ENCODE measurements at places on chromosomes 16 and 17.

- DNase-seq: no peak
Measured at GRCh38 chr16:3188675-3188924, 596 bp downstream of the OR1F1 start.

DNA sequence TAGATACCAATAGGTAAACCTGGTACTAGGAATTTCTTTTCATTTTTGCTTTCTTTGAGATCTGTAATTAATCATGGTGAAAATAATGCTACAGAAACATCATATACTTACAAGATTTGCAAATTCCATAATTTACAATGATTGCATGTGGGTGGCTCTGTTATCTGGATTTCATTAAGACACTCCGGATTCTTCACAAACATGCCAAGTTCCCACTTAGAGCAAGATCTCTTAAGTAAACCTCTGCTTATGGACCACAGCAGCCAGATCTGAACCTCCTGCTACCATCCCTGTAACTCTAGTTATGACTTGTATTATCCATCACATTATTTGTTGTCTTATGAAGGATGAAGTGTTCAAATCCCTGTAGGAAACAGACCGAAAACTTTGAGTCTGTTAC is 424.7 kb downstream of the CDH13 start:
- DNase-seq: no peak

DNA sequence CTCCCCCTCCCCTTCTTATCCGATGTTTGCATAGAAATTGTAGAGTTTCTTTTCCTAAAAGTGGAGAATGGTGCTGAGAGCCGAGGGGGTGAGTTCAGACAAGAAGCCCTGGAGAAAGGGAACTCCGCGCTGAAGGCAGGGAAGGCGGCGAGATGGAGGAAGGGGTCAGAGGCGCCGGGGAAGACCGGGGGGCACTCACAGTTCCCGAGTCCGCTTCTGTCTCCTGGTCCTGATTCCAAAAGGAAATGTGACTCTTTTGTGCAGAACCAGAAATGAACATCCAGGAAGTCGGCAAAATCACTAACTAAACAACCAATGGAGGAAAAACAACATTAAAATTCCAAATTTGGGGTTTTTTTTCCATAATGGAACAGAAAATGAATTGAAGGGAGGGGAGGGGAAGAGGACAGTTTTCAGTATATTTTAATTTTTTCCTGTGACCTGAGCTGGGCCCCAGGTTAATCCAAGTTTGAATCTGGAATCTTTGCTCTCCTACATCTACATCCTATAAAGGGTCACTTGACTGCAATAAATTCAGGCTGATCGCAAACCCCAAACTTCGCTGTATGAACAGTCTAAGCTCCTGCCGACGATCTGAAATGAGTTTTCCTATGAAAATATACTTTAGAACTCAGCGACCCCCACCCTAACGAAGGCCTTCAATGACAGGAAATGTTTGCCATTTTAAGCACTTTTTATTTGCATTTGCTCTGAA is 252.3 kb downstream of the C16orf95 start:
- DNase-seq: no peak

- DNase-seq: no peak
Measured at GRCh38 chr16:19858340-19859018, 26.2 kb downstream of the GPRC5B start.

DNA sequence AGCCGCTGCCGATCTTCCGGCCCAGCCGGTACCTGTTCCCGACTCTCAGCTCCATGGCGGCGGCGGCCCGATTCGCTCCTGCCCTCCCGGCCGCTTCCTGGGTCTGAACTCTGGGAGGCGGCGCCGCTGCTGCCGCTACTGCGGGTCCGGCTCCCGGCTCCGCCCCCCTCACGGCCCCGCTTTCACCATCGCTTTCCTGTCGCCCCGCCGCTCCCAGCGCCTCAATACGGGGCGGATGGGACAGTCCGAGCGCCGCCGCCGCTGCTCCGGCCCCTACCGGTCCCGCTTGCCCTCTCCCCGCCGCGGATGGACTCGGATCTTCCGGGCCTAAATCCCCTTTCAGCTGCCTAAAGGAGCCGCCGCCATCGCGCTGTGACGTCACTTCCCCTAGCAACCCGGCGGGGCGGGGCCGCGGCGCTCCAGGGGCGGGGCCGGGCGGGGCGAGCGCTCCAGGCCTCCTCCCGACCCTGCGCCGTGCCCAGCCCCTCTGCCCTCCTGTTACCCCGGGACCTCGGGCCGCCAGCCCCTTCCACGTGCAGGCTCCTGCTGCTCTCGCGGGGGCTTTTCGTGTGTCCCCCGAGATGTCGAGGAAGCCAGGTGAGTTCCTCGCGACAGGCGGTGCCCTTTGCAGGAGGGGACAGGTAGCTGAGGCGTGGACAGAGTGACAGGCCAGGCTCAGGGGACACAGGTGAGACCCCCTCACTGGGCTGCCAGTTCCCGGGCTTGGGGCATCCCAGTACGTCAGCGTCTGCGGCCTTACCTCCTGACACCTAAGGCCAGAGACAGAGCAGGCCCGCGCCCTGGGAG is at the start of gene CSNK1D:
CSNK1D (minus strand) TSS at position 374 of the 807 bp plus-strand sequence; CDS start at position 55, 319 bp downstream.
- DNase-seq: peak; percentile 87

DNA sequence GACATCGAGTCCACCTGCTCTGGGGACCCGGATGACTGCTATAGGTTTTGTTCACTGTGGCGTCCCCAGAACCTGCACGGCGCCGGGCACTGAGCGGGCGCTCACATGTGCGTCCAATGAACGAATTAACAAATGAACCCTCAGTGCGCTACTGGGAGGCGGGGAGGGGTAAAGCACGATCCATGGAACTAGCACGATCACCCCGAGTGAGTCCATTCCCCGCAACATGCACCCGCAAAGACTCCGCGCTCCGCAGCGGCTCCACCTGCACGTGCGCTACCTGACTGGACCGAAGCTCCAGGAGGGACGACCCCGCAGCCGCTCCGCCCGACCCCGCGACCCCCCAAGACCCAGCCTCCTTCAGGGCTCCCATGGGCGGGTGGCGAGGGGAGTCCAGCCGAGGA is 491 bp downstream of the TRAP1 start:
- DNase-seq: no peak

DNA sequence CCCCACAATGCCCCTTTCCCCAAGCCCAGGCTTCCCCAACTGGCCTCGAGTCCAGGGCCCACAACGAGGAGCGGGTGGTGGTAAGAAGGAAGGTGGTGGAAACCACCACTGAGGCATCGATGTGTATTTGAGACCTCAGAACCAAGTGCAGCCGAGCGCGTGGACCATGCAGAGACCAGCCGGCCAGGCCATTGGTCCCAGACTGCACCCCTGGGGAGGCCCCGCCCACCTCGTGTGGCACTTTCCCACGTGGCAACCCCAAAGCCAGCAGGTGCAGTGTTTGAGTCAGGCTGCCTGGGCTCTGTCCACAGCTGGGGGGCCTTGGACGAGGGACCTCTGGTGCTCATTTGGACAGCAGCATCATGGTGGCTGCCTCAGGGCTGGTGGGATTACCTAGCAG is 28.1 kb upstream of the BAHCC1 start:
- DNase-seq: no peak

DNA sequence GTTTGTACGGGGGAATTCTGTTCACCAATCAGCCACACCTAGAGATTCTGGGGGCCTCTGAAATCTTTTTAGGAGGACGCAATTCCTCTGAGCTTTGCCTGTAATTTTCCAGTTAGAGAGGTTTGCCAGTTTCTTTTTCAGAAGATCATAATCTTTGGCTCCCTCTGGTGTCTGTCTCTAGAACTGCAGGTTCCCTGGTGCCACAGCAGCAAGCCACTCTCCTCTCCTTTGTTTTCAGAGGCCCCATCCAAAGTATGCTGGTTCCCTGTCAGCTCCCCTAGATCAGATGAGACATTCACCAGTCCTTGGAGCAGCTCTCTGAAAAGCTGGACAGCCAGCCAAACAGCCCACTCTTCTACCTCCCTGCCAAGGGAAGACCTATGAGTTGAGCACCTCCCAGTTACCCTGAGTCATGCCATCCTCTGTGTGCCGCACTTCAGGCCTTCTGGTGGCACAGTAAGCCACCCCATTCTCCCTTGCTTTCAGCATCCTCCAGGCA is 36.1 kb downstream of the RNF112 start:
- DNase-seq: peak; percentile 30

DNA sequence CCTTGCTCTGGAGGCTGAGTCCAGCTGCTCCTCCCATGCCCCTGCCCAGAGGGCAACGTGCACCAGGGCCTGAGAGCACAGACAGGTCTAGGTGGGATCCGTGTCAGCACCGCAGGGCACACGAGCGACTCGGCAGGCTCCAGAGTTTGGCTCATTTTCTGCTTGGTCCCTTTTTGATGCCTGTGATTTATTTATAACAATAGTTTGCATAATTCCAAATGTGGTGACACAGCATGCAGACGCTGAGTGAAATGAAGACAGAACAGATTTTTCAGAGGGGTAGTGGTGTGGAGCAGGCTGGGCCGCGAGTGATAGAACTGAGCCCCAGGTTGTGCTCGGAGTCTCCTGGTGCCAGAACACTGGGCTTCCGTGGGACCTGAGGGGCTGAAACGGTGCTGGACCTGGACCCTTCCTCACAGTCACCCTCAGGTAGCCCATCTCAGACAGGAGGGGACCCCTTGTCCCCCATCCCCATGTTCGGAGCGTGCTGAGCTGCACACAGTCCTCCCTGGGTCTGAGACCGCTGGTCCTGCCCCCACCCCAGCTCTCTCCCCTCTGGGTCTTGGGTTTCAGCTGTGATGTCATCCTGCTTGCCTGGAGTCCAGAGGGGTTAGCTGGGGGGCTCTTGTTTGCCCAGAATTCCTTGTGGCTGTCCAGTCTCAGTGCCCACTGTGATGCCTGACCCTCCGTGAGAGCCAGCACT is 95.9 kb downstream of the METRNL start:
- no peak for DNase-seq

- DNase-seq: no peak
Measured at GRCh38 chr16:6857575-6857974, 475.1 kb upstream of the RBFOX1 start.

GRCh38 chr17:74798239-74798707 is 22.1 kb upstream of the NAT9 start:
- DNase-seq: no peak

DNA sequence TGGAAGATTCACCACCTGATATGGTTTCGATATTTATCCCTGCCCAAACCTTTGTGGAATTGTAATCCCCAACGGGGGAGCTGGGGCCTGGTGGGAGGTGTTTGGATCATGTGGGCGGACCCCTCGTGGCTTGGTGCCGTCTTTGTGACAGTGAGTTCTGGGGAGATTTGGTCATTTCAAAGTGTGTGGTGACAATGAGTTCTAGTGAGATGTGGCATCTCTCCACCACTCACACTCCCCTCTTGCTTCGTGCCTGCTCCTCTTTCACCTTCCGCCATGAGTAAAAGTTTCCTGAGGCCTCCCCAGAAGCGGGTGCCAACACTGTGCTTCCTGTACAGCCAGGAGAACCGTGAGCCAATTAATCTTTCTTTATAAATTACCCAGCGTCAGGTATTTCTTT is 9.7 kb downstream of the CCDC57 start:
- DNase-seq: no peak

- no peak for DNase-seq
Measured at GRCh38 chr17:58242171-58242784, 3.9 kb downstream of the LPO start.

- no peak for DNase-seq
Measured at GRCh38 chr16:68310437-68310773, 341 bp downstream of the SLC7A6OS start.

- DNase-seq: no peak
Measured at GRCh38 chr17:77907497-77908461, 50.7 kb upstream of the TNRC6C start.

DNA sequence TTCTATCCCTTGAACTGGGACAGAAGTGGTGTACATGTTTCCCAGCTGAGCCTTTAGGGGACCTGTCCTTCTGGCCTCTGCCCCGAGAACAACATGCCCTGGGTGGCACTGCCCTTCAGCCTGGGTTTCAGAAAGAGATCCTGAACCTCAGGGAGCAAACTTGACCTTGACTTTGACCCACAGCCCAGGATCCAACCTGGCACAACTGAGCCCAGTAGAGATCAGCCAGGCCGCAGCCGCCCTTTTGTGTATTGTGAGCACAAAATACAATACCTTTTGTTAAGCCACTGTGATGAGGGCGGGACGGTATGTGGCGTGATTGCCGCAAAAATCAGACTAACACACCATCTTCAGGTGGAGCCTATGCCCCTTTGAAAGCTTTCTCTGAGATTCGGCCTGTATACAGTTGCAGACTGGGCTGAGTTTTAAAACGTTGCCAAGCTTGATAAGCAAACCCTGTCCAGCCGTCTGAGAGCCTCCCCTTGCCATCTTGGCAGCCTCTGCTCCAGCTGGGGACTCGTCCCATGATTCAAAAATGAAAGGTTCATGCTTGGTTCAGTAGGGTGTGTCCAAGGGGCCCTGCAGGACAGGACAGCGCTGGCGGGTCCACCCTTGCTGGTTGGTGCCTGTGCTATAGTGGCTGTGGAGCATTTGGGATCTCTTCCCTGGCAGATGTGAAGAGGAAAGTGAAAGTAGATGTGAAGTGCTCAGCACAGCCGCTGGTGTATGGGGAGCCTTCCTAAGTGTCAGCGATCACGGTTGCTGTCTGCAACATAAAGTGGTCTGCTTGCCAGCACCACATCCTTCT is 40.3 kb downstream of the FOXL1 start:
- DNase-seq: no peak

DNA sequence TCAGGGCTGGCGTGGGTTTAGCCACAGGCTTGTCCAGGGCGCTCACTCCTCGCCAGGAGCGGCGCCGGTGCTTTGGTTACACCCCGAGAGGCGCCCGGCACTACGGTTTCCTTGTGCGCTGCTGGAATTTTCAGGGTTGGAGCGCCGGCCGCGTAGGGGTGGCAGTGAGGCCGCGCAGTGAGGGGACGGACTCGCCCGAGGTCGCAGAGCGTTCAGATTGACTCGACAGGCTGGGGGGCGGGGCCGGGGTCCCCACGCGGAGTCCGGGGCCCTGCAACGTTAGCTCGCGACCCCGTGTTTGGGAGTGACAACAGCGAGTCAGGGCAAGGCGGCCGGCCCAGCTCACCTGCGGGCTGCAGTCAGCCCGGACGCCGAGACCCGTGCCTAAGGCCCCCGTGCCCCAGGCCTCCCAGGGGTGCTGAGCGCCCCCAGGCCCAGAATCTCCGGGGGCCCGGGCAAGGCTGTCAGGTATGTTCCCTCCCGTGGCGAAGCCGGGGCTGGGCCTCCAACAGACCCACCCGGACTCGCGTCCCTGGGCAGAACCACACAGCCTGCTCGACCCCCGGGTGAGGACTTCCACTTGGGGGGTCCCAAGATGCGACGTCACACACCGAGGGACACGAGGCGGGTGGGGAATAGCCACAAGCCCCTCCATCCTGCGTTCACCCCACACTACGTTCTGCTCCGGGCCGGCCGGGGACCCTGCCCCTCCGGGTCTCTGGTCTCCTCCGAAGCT is 1.3 kb upstream of the ACTG1 start:
- peak; percentile 27 for DNase-seq

Data from activated effector memory CD4-positive, alpha-beta T cell treated with Interleukin-2 at 50 U/mL for 16 hours (primary cell).